ENCODE measurements at places on chromosomes 4 and X. TPM values are rescaled to one million over a fixed set of nuclear protein-coding genes. Genes with fewer than 3 reads are reported as not detected.
A peak's percentile ranks its signal among the peaks of the same experiment; 100 is the strongest.

GUCY1B1 gene
- total RNA-seq, result 2.5 TPM

- DNase-seq, result no peak
Measured at GRCh38 chr4:36388710-36389109, 107.3 kb downstream of the DTHD1 start.

DKK2 gene
- 2.1 TPM for total RNA-seq

TLR8 gene
- not detected for total RNA-seq

GRCh38 chr4:152643153-152644035, 36.4 kb downstream of the TMEM154 start:
- no peak for DNase-seq

DNA sequence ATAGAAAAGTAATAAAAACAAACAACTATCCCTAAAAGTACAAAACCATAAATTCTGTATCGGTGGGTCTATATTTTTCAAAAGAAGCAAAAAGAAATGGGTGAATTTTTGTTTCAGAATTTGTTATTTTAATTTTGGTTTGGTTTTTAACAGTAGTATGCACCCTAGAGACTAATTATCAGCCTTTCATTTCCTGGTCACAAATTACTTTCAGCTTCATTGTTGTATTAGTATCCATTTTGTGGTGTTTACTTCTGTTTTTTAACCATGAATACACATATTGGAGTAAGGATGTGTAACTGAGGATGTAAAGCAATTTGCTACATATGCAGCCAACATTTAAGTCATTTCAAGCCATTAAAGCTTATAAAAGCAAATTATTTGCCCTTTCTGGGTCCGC, 97.8 kb downstream of the LUZP4 start:
- no peak for DNase-seq

DNA sequence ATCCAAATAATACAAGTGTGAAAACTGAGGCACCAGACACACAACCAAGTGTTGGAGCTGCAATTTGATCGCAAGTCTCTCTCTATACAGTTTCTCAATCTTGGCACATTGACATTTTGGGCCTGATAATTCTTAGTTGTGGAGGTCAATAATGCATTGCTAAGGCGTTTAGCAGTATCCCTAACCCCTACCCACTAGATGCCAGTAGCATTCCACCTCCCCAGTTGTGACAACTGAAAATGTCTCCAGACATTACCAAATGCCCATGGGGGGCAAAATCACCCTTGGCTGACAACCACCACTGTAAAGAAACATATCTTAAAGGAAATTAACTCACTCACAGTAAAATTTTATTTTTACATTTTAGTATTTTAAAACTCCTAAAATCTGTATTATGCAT, 4.2 kb downstream of the NR3C2 start:
- DNase-seq, result no peak

DNA sequence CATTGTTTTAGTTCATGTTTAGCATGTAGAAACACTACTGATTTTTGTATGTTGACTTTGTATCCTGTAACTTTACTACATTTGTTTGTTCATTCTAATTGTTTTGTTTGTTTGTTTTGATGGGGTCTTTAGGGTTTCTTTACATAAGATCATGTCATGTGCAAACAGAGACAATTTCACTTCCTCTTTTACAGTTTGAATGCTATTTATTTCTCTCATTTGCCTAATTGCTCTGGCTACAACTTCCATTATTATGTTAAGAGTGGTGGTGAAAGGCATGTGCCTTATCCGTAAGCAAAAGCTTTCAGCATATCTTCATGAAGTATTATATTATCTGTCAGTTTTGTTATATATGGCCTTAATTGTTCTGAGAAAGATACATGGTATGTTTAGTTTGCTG, 571.1 kb downstream of the PCDH7 start:
- DNase-seq, result no peak

DNA sequence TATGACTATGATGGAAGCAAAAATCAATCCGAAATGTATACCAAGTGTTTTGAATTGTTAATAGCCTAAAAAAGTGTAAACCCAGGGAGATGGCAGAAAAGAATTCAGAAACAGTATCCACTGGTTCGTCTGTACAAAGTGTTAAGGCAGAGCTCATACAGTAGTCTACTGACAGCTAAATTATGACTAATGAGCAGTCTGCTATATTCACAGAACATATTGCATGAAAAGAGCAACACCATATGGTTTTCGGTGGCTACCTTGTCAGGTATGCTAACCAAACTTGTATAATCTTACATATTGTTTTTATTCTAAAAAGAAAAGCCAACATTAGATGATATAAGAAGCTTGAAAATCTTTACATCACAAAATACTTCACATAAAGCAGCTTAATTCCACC, 18.5 kb downstream of the EPHA5 start:
- no peak for DNase-seq

DNA sequence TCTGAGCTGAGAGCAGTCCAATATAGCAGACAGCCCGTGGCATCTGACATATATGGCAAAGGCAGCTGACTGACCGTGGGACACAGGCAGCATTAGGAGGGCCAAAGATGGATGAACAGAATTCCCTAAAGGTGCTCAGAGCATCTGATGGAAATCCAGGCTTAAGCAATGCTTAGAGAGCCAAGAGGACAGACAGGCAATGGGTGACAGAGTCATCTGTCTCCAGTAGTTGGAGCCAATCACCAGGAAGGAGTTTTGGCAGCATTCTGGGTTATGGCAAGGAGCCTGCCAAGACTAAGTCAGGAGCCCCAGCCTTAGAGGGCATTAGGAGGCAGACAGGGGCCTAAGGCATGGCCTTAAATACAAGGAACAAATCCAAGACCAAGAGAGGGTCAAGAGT, 153.3 kb upstream of the USP9X start:
- no peak for DNase-seq

DNA sequence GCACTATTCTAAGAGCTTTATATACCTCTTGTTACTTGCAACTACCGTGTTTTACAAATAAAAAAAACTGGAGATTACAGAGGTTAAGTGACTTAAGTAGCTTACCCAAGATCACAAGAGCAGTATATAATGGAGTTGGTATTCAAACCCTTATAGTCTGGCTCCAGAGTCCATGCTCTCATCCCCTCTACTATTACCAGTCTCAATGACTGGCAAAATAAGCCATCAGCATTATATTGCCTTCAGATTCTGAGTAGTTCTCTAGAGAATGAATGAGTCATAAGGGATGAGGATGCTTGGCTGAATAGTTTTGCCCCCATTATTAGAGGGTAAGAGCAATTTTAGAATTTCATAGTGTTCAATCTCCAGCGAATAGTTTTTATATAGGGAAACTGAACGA, 170.1 kb upstream of the ATOH1 start:
- DNase-seq, result peak; percentile 2

DNA sequence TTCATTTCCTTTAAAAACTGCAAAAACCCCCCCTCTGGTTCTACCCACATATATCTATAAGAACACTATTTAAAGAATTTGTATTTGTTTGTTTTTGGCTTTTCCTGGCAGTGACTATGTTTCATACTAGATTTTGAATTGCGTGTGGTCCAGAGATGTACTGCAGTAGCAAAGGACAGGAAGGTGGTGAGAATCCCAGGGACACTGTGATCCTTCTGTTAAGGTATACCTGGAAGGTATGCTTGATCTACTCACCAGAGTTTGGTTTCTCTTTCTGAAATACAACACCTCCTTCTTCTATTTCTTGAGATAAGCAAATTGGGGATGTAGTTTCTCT, 129.6 kb upstream of the RASGEF1B start:
- DNase-seq, result no peak

- DNase-seq, result no peak
Measured at GRCh38 chr4:103306870-103307375, 108.8 kb upstream of the CENPE start.

DNA sequence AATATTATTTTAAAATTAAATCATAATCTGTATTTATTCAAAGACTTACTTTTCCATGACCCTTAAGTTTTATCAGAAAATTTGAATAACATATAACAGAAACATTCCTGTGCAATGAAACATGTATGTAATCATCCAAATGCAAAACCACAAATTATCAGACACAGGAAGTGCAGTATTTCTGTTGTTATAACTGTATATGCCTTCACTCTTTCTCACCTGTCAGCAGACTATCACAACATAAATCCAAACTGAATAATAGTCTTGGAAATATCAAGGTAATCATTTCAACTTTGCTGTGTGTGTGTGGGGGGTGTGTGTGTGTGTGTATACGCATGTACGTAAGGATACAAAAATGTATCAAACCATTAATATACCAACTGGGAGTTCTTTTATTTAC, 285.9 kb downstream of the SLC7A11 start:
- DNase-seq, result peak; percentile 47

CT55 gene
- total RNA-seq, result not detected
